ENCODE measurements at places on chromosomes 2 and 18.

GRCh38 chr2:174673440-174673839 lies 75.8 kb upstream of the WIPF1 start:
- DNase-seq, result no peak

DNA sequence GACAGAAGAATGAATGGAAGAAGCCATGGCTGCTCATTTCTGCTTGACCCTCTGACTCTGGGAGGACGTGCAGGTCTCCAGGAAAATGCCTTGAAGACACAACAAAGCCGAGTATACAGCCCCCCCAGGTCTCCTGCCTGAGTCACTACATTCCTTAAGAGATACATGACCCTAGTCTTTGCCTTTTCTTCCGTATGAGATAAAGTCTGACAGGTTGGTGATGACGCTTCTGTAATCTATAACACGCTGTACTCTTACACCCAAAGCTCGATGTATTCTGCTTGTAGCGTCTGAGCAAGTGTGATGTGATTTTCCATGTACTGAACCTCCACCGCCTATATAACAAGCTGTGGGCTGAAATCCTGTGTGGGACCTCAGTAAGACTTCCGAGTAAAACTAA lies 77.3 kb downstream of the KCTD1 start:
- no peak for DNase-seq

DNA sequence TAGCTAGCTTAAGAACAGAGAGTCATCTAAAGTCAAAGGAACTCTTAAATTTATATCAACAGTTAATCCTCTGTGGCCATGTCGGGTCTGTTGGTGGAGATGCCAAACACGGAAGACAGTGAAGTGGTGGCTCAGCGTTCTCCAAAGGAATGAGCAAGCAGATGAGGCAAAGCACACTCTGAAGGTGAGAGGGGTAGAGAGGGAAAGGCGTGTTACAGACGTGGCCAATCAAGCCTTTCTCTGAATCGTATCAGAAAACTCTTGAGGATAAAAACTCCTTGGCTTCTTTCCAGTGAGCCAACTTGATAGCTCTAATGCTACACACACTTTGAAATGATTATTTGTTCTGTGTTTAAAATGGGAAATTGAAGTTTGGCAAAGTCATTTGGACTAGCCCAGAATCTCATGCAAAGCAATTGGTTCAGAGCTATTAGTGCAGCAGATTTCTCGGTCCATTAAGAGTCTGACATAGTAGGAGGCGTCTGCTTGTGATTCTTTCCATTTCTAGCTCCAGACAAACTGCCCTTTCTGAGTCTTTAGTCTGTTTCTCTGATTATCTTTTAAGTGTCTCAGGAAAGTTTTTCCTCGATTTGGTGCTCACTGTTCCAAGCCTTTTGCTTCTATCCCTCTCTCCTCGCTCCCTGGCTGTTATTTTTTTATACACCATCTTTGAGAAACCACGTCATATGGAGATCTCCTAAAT lies 57.5 kb upstream of the CPO start:
- DNase-seq, result no peak

- DNase-seq, result no peak
Measured at GRCh38 chr2:120371969-120372625, 26.2 kb downstream of the INHBB start.

DNA sequence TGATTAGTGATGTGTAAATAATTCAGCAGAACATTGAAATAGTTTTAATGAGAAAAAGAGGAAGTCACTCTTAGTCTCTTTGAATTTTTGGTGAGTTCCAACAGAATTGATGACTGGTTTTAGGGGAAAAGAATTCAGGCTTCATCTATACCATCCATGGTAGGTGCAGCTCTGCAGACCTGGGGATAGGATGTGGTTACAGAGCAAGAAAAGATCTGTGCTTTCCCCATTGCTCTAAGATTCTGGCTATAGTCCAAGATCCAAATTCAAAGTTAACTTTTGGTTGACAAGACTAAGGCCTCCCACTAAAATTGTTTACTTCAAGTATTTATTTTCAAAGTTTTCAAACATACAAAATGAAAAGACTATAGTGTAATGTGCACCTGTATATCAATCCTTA lies 3.6 kb downstream of the UGT1A10 start:
- DNase-seq, result no peak

- DNase-seq, result no peak
Measured at GRCh38 chr2:43824951-43825493, 13.6 kb downstream of the ABCG5 start.

DNA sequence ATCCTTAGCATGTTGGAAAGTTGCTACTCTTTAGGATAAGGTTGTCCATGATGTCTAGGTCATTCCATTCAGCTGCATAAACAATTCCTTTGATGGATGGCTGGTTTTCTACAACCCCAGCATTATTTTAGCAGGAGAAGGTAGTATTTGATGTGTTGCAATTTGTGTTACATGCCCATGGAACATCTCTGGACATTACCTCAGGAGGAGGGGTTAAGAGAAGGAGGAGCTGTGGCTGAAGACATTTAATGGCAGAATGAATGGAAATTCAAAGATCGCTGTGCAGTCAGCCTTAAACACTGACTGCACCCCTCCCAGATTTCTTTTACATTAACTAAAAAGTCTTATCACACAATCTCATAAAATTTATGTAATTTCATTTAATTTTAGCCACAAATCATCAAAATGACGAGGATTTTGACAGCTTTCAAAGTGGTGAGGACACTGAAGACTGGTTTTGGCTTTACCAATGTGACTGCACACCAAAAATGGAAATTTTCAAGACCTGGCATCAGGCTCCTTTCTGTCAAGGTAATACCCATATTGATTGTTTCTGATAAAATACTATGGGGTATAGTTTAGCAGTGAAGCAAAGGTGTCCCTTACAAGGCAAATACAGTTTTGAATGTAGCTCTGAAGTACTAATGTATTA lies at the start of gene CPS1:
Gene CPS1, plus strand, starts transcription at position 271 of the 652 bp plus-strand sequence. Its CDS starts 135 bp downstream, at position 406.
- no peak for DNase-seq

GRCh38 chr18:42635378-42636048 lies 480.0 kb downstream of the RIT2 start:
- no peak for DNase-seq

DNA sequence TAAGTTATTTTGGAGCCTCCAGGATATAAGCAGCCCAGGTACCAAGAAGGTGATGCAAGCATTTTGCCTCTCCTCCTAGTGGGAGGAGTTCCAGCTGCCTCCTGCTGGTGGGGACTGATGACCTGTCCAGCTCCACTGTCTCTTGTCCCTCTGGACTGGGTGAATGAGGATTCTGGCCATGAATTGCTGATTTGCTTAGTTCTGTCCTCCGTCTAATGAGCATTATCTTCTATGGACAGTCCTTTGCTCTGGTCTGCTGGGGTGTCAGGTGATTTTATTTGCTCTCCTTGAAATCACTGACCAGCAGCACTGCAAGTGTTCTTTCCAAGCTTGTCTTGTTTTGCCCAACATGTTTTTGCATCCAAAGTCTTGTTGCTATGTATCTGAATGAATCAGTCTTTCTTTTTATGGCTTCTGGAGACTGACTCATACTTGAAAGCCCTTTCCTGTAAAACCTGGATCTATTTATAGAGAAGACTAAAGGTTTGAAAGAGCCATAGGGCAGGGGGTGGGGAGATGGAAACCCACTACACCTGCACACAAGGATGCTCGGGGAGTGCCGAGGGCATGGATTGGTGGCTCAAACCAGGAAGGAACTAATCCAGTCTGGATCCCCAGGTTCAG lies 40.5 kb upstream of the EFHD1 start:
- no peak for DNase-seq

DNA sequence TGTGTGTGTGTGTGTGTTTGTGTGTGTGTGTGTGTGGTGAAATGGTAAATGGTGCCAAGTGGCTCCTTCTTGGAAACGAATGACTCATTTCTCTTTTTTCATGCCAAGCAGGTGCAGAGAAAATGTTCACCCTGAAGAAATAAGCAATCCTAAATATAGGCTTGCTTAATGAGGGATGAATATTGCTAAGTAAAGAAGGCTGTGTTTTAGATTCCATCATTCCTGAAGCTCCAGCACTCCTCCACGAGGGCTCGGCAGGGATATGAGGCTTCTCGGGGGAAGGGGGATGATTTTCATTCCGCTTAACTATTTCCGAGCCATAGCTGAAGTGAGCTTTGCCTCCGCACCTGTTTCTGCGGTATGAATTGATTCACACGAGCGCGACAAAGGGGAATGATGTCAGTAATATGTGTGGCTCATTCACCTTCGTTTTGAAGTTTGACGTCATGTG lies 72.9 kb downstream of the TSN start:
- DNase-seq, result no peak

DNA sequence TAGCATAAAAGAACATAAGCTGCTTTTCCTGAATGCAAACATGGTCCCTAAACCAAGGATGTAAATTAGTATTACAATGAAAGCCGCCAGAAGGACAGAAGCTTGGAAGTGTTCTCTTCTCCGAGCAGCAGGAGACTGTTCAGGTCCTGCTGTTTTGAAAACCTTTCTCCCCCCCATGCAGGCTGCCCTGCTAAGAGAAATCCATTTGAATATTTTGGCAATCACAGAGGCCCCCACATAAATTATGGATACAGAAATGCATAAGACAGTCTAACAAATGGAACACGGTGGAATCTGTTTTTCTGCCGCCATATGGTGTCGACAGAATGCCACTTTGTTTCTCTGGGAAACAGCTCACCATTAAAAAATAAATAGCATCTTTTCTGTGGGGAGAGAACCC lies 600.4 kb upstream of the KLHL29 start:
- DNase-seq, result no peak

DNA sequence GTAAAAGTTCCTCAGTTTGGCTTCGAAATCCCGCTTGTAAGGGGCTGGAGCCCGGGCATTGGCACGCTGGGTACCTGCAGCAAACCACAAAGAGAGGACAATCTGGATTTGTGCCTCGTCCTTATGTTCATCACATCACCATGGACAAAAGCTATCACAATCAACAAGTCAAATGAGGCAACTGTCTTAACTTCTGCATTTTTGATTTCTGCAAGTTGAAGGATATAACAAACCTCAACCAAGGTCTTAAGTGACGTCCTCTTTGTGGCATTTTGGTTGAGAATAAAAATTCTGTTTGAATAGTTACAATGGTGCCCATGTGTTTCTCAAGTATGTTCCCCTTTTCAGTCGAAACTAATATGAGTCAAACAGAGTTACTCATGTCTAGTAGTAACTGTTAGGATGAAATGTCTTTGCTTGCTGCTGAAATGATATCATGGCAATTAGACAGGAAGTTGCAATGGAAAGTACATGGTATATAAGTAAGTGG lies 70.8 kb upstream of the STK17B start:
- DNase-seq, result no peak

GRCh38 chr2:219634171-219634940 lies 6.9 kb downstream of the SLC4A3 start:
- DNase-seq, result no peak

GRCh38 chr2:23404426-23404825 lies 19.4 kb downstream of the KLHL29 start:
- peak; percentile 91 for DNase-seq

- DNase-seq, result no peak
Measured at GRCh38 chr18:9488538-9488937, 13.2 kb downstream of the RALBP1 start.

DNA sequence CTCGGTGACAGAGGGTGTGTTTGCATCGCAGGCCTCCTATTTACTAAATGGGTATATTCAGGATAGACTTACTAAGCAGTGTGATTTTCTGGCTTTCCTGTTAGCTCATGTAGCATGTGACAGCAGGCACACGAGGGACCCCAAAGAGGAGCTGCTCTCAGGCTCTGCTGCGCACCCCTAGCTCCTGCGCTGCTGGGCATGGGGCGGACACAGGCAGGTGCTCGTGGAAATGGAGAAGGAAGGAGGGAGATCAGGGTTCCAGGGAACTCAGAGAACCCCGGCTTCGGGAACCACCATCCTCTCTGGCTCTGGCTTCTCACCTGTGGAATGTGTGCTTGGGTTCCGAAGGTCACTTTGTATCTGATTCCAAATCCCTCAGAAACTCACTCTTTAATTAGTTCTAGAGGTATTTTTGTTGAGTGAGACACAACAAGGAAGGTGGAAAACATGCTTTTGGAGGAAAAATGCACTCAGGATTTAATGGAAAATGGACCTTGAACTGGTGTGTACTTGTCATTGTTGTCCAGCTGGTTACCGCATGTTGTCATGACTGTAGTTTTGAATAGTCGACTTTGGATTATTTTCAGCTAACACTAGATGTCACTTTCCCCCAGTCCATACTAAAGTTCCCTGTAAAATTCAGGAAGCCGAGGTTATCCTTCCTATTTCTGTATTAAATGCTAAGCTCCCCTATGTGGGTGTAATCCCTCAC lies 3.5 kb downstream of the SNTG2 start:
- peak; percentile 28 for DNase-seq

DNA sequence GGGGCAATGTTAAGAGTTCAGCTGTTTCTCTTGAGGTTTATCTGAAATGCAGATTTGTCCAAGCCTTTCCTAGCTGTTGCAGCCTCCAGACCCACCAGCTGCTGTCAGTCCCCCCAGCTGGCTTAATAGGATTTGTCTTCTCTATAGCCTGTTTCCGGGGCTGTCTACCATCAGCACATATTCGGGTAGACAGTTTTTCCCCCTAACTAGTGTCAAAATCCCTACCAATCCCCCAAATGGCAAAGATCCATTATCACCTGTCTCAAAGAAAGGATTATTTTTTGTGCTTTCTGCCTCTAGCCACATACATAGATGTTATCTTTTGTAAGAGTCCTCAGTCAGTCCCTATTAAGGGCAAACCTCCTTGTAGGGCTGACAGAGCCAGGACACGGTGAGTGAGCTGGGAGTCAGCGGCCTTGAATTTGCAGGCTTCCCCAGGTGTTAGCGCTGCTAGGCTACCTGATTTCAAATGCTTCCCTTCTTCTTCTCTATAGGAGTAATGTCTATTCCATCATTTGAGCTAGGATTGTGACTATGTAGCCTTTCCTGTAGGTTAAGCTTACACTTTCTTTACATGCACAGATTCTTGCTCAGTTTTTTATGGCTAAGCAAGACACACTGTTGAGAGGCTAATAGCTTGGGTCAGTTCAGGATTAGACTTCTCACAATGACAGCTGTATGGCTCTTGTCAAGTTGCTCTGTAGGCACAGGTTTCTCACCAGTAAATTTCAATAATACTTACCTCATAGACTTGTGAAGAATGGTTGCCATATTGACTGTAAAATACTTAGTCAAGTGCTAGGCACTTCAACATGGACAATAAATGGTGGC lies 171.1 kb upstream of the UNC80 start:
- DNase-seq, result peak; percentile 81

- peak; percentile 22 for DNase-seq
Measured at GRCh38 chr2:144452169-144452988, 67.5 kb downstream of the ZEB2 start.

DNA sequence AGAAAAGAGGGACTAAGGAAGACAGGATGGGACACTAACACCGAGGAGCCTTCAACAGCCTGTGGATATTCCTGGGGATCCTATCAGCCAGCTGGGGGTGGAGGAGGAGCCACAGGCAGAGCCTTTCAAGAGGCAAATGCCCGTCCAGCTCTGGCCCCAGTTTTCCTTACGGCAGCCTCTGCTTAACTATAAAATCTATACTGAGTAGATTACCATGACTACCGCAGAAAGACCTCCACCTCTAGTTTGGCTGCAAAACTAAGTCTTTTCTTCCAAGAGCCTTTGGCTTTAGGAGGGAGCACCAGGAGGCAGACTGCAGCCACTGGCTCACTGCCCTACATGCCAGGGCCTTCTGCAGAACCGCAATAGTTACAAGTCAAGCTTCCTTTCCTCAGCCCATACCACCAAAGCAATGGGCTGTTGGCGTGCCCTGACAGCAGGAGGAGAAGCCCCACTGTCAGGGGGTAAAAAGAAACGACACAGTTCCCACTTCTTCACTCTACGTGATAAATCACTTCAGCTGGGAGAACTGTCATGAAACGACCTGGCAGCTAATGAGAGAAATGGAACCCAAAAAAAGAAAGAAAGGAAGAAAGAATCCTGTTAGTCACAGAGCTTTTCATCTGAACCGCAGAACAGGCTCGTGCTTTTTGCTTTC lies 25.1 kb upstream of the CREB1 start:
- no peak for DNase-seq

GRCh38 chr2:189538402-189538801 lies 42.2 kb downstream of the SLC40A1 start:
- no peak for DNase-seq

Measured in NCI-H2081 (cell line).